ENCODE measurements at places on chromosomes 2 and 18. TPM values are rescaled to one million over a fixed set of nuclear protein-coding genes. Genes with fewer than 3 reads are reported as not detected.

The CERKL gene
- total RNA-seq, result 0.23 TPM

The FZD7 gene
- total RNA-seq, result 1.1 TPM

DNA sequence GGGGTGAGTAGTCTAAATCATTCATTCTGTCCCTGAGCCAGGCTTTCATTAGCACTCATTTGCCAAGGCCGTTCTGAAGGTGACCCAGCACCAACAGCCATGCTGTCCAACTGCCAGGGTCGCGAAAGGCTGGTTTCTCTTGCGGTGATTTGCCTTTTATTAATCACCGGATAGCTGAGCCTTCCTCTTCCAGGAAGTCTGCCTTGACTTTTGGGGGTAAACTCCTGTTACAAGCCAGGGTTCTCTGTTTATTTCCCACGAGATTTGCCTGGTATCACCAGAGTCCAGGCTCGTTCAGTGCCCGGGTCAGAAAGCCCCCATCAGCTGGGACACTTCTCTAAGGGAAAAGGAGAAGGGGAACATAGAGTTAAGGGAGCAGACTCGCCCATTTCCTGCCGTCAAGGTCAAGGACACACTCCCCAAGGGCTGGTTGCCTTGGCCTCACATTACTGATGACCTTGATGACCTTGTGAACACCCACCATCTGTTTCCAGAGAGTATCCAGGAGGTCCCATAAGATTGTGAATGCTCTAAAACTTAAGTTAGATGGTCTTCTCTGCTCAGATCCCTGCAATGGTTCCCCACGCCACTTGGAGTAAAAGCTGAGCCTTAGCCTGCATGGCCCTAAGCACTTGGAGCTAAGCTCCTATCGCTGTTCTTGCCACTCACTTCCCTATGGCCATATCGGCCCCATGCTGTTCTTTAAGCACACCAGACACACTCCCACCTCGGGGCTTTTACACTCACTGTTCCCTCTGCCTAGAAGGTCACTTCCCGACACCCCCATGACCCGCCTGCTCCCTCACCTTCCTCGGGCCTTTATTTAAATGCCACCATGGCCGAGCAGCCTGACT lies 118.0 kb upstream of the STPG4 start:
- no peak for DNase-seq

- DNase-seq, result no peak
Observed at GRCh38 chr2:3440477-3440876, 61.0 kb downstream of the TRAPPC12 start.

GRCh38 chr2:106537791-106538191 lies 50.6 kb downstream of the CD8B2 start:
- DNase-seq, result no peak

The IAH1 gene
- total RNA-seq, result 82.3 TPM

The STAT4 gene
- total RNA-seq, result 1.4 TPM

The CHRND gene
- total RNA-seq, result not detected

DNA sequence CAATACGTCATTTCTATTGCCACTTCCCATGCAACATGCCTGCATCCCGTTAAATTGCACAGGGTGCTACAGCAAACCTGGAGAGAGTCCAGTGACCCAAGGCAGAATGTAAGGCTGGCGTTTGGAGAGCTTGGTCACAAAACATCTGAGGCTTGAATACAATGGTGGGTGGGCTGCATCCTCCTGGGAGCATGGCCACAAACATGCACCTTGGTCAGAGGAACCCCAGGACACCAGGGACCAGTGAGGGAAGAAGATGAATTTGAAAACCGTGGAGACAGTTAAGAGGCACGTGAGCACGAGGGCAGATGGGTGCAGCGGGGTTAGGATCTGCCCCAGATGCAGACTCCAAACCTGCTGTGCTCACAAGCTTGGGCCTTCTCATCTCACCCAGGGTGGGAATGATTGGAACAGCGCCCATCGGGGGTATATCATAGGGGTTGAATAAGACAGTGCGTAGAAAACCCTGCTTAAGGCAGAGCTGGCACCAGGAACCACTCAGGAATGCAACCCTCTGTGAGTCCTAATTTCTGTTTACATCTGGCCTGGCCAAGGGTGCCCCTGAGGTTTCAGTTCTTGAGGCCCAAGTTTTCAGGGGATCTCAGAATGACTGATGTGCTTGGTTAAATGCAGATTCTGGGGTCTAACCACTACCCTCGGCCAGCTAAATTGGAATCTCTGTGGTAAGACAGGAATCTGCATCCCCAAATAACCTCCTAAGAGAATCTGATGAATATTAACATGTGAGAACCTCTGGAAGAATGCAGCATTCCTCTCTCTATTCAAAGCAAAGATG lies 97.2 kb downstream of the ARL4C start:
- DNase-seq, result no peak

The HOXD12 gene
- not detected for total RNA-seq

Measured in MCF 10A (cell line).